Stimulated activated CD4-positive, alpha-beta T cell treated with anti-CD3 and anti-CD28 coated beads, Interleukin-1b, Interleukin-23, amount 100 ng/mL, for 1 hour (primary cell): ENCODE measurements at places on chromosomes 5 and 9.

DNA sequence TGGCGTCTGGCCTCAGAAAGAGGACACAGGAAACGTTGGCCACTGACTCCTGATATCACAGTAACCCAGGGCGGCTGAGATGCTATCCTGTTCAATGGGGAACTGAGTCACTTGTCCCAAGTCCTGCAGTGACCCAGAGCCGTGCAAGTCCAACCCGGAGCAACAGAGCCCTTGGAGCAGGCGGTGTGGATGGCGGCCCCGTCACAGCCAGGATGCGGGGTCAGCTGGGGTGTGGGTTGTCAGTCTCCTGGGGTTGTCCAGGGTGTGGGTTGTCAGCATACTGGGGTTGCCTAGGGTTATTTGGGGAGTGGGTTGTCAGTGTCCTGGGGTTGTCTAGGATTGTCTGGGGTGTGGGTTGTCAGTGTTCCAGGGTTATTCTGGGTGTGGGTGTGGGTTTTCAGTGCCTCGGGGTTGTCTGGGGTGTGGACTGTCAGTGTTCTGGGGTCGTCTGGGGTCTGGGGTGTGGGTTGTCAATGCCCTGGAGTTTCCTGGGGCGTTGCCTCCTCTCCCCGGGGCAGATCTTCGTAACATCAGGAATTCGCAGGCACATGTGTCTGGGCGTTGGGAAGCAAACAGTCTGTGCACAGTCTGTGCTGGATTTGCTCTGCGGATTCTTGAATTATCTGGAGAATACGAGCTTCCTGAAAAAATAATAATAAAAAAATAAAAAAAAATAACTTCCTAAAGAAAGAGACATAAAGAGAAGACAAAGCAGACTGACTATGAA lies 257.5 kb downstream of the PARP8 start:
- no peak for DNase-seq

DNA sequence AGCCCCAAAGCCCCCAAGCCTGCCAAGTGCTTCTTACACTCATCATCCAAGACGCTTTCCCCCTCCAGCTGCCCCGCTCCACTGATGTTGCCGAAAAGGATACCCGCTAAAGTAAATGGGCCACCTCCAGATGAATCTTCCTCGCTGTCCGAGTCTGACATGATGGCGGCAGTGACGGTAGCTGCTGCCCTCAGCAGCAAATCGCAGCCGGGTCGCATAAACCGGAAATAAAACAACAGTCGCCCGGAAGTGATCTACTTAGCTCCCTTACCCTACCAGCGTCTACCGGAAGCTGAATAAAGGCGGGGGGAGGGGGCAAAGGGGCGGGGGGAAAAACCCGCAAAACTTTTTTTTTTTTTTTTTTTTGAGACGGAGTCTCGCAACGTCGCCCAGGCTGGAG lies at the start of gene TAF1L:
TAF1L (minus strand) TSS at position 308 of the 400 bp plus-strand sequence; CDS start at position 218, 90 bp downstream.
- DNase-seq = no peak

GRCh38 chr9:10255758-10256157 lies 357.0 kb downstream of the PTPRD start:
- DNase-seq = no peak

DNA sequence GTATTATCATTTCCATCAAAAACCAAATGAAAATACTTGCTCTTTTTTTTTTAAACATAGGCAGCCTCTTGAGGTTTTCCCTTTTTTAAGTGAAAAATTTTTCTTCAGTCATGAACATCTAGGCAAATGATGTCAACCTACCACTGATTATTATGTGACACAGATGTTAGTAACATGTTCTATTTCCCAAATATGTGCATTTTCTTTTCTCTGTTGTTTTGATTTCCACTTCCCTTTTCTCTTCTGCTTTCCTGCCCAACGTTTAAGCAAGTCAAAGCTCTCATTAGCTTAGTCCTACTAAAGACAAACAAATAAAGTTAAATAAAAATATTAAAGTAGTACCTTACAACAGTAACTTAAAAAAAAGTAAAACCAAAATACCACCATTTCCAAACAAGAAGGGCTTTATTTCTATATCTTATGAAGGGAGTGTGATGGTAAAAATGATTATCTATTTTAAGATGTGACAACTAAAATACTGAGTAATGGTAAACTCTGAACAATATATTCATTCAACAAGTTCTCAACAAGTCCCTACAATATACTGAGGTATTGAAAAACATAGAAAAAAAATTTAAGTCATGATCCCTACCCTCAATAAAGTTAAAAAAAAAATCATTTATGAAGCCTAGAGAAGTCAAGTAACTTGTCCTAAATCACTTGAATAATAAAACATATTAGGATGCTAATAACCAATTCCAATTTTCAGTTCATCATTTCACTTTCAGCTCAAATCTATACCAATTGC lies 9.4 kb downstream of the SLC38A9 start:
- no peak for DNase-seq

GRCh38 chr5:119022017-119022745 lies 33.8 kb upstream of the DTWD2 start:
- DNase-seq = no peak

GRCh38 chr5:13218518-13218917 lies 726.0 kb downstream of the DNAH5 start:
- no peak for DNase-seq

GRCh38 chr9:107778661-107779060 lies 289.1 kb upstream of the KLF4 start:
- DNase-seq = no peak

DNA sequence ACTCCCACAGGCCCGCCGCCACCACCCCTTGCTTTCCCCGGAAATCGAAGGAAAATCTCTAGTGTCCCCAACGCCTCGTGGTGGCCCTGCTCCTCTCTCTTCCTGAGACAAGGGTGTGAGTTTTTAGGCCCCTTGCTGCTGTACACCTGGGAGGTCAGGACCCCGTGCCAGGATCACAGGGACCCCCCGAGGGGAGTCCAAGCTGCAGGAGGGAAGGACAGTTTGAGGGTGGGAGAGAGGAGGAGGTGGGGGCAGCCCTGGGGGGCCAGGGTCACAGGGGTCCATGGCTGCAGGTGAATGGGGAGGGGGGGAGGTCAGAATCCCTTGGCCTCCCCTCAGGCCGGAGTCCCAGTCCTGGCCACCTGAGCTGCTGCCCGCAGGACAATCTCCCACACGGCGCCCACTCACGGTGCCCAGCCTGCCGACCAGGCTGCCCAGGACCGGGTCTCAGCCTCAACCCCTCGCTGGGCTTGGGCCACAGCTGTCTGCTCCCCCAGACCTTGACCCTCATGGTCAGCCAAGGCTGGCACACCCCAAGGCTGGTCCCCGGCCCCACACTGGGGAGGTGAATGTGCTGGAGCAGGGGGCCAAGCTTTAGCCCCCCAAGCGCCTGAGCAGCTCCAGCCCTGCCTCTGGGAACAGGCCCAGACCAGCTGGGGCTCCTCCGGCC lies 19.9 kb downstream of the TPPP start:
- no peak for DNase-seq

- DNase-seq = no peak
Observed at GRCh38 chr5:69315972-69316371, 16.6 kb downstream of the CCDC125 start.
